ENCODE measurements at places on chromosomes 4 and X.

- DNase-seq, result no peak
Observed at GRCh38 chrX:119622356-119623232, 16.4 kb upstream of the NKRF start.

DNA sequence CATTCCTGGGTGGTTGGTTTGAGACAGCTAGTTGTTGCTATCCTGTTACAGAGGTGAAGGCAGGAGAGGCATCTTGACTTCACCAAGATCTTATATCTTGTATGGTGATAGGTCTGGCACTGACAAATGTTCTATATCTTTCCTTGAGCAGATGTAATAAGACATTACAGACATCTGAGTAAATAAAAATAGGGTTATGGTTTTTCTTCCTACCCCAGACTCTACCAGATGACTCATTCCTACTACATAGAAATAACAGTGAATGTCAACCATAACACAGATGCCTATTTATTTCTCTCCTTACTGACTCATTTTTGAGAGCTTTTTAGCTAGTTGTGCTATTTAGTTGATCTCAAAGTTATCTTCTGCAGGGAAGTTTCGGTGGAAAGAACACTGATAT is 21.9 kb downstream of the HNRNPH2 start:
- no peak for DNase-seq

- DNase-seq, result no peak
Observed at GRCh38 chr4:21077967-21078366, 377.7 kb downstream of the PACRGL start.

DNA sequence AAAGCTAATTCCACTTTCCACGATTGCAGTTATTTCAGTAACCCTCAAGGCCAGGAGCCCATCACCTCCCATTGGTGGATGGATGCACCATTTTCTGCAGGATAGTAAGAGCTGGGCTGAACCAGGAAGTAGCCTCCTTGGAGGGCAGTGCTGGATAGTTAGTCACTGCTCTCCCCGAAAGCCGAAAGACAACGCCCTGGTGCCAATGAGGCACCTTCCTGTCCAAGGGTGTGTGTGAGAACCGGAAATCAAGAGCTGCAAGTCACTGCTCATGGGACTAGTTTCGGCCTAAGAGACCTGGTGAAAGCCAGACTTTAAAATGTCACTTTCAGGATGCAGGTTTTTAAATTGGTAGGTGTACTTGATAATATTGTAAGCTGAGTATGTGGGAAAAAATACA is 203.8 kb upstream of the HS3ST1 start:
- DNase-seq, result no peak

- no peak for DNase-seq
Observed at GRCh38 chrX:48835524-48836329, at the start of gene PCSK1N. Gene PCSK1N, minus strand, starts transcription at chrX:48835610. Its CDS starts 78 bp downstream, at chrX:48835532.

- no peak for DNase-seq
Observed at GRCh38 chrX:151981129-151981528, 6.7 kb upstream of the GABRE start.

DNA sequence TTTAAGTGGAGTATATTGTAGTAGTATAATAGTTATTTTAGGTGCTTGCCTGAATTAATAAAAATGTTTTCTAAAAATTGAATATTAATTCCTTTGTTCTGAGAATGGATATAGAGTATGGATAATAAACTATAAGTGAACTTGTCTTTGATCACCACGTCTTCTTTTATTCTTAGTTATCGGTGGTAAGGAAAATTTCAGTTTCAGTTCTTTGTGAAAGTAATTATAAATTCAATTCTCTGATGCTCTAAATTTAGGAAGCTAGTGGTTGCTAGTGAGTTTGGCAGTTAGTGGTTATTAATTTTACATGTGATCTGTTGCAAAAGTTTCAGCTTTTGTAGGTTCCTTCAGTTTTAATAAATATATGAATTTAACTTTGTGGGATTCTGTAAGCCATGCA is 30.8 kb downstream of the MRPL1 start:
- no peak for DNase-seq

DNA sequence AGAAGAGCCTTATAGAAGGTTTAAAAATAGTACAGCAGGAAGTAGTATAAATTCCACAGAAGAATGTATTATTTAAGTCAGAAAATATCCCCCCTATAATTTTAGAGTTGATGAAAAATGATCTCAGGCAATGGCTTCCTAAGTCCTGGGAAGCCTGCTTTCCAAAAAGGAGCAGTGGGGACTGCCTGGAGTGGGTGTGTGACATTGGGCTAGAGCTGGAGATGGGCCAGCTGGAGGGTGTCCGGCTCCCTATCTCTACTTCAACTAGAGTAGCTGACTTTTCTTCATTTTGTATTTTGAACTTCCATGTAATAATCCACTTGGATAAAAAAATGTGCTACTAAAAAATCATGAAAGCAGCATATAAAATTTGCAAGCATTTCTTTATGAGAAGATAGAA is 253.9 kb downstream of the ANK2 start:
- DNase-seq, result no peak

GRCh38 chrX:132216283-132216682 is 3.0 kb downstream of the RAP2C start:
- no peak for DNase-seq

DNA sequence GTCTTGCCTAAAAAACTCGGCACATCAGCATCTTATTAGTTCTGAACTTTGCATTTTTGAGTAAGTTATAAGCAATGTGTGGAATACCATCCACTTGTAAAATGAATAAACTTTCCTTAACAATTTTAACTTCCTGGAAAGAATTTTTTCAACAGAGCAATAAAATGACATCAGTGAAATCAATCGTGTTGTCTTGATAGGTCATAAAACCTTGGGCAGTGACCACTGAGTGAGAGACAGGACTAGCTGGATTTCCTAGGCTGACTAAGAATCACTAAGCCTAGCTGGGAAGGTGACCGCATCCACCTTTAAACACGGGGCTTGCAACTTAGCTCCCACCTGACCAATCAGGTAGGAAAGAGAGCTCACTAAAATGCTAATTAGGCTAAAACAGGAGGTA is 403.0 kb upstream of the CNKSR2 start:
- DNase-seq, result no peak

GRCh38 chr4:168095776-168096406 is 3.6 kb downstream of the ANXA10 start:
- no peak for DNase-seq
